ENCODE measurements at places on chromosomes 11 and 22.

DNA sequence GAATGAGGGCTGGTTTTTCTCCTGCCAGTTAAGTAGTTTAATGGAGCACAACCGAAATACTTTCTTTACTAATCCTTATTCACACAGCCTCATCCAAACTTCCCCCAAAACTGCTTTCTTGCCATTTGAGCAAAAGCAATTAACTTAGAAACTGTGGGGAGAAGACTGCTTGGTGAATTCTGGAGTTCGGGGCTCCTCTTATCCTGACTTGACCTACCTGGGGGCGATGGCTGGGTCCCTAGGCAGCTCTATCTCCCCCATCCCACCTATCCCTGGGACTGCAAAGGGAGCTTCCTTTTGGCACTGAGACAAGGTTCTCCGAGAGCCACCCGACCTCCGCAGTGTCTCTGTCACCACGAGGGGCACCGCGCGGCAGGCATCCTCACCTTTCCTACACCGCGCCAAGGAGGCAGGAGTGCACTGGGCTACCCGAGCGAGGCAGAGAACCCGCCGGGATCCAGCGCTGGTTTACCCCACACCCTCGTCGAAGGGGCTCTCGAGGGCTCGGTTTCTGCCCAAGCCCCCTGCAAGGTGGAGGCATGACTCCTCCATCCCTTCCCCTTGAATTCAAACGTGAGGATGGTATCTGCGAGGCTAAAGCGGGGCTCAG is 759 bp downstream of the DESI1 start:
- peak; percentile 72 for DNase-seq

DNA sequence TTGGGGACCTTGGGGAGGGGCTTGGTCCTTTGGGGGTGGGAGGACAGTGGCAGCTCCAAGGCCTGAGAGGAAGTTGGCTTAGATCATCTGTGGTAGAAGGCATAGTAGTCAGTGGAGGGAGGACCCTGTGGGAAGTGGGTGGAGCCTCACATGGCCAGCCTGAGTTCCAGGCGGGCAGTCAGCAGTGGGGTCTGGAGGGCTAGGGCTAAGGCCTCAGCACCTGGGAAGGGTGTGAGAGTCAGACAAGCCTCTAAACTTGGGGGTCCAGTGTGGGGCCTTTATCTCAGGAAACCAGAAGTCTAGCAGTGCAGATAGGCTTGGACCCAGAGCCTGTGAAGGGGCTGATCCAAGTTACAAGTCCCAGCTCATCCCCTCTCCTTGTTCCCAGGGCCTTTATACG is 4.0 kb downstream of the NLRX1 start:
- no peak for DNase-seq

DNA sequence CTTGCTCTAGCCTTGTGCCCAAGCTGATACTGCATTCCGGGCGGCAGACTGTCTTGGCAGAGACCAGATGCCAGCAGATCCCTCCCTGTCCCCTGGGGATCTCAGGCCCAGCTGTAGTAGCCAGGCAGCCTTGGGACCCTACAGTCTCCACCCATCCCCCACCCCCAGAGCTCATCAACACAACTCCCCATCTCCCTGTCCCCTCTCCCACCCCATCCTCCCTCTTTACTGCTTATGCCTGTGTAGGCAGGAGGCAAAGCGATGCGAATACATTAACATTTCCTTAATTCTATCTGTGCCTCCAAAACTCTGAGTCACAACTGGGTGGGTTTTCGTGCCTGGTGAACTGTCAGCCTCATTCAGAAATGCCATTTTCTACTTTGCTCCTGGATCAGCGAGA is 547.6 kb downstream of the BUD13 start:
- DNase-seq: no peak

GRCh38 chr11:34750692-34751405 is 130.0 kb downstream of the EHF start:
- no peak for DNase-seq

DNA sequence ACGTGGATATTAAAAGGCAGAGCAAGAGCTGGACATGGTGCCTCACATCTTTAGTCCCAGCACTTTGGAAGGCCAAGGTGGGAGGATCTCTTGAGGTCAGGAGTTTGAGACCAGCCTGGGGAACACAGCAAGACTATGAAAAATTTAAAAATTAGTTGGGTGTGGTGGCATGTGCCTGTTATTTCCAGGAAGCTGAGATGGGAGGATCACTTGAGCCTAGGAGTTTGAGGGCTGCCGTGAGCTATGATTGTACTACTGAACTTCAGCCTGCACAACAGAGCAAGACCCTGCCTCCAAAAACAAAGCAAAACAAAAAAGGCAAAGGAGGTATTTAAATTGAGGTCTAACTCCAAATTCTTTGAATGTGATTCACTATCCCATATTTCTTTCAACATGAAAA is 23.5 kb downstream of the RDX start:
- no peak for DNase-seq

- DNase-seq: no peak
These were observed 11.4 kb downstream of the GNB1L start for GRCh38 chr22:19843107-19843856.

- DNase-seq: no peak
These were observed 12.9 kb downstream of the STARD10 start for GRCh38 chr11:72781063-72781312.

GRCh38 chr11:34647532-34647931 is 26.6 kb downstream of the EHF start:
- DNase-seq: no peak

- no peak for DNase-seq
These were observed 555.6 kb upstream of the LARGE1 start for GRCh38 chr22:34475886-34476285.

DNA sequence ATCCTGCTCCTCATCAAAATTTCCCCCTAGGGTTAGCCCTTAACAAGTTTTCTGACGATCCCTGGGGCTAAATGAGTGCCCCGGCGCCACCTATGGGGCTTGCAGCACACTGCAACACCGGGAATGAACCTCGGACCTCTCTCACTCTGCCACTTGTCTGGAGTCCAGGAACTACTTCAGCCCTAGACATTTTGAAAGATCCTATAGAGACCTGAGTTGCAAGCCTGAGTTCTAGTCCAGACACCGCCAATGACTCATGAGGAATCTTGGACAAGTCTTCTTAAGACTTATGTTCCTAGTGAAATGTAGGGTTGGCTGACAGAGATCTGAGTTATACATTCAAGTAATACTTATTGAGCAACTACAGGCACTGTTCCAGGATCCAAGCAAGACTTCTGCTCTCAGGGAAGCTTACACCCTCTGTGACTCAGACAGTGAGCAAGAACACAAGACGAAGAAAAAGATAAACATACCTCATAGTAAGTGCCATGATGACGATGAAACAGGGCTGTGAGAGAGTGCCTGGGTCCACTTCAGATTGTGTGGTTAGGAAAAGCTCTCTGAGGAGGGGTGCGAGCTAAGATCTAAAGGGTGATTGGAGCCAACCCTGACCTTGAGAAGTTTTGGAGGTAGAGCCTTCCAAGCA is 10.2 kb upstream of the STK33 start:
- DNase-seq: peak; percentile 66

- no peak for DNase-seq
These were observed 253.8 kb upstream of the CADM1 start for GRCh38 chr11:115758011-115758410.

GRCh38 chr11:121291896-121292494 is 576 bp upstream of the SC5D start:
- peak; percentile 9 for DNase-seq

DNA sequence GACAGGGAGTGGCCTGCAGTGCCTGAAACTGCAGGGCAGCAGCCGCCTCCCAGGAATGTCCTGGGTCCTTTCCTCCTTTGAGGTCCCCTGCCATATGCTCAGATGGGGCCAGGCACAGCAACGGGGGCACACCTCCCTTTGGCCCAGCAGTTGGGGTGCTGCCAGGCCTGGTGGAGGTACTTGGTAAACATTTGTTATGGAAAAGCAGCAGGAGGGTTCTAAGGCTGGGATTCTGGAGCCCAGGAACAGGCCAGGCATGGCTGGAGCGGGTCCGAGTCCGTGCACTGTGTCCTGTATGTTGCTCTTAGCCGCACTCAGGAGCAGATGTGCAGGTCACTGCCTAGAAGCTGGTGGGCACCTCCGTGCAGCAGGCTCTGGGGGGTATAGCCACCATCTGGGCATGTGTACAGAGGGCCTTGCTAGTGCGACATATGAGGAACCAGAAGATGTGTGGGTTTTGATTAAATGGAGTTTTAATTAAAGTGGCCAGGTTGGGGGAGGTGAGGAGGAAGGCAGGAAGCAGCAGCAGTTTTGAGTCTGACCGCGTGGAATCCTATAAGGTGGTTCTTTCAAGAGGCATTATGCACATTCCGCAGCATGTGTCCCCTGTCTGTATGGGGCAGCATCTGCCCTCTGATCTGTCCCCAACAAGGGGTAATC is 1.5 kb downstream of the ADORA2A start:
- DNase-seq: no peak

DNA sequence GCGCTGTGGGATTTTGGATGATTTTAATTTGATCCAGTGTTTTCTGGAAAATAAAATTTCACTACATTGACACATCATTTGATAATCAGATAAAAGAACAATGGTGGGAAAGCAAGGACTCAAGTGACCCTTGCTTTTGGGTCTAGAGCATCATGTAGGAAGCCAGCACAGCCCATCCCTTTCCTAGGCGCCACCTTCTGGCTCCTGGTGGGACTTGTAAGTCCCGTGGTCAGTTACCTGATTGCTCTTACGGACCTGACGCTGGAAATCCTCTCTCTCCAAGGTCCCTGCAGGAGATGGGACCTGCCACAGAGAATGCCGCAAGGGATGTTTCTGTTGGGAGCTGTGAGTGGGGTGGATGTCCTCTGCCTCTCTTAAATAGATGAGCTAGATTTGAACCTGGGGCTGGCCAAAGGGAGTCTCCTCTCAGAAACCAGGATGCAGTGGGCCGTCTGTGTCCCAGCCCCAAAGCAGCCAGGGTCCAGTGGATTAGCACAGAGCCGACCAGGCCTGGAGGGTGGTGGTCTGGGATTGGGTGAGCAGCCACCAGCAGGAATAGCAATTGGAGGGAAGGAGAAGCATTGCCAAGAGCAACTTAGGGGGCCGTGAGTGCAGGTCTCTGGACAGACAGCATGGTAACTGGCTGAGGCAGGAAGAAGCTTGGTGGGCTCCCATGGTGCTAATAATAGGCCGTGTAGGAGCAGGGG is 21.7 kb downstream of the TIMP3 start:
- peak; percentile 19 for DNase-seq

- DNase-seq: no peak
These were observed 56.1 kb downstream of the KIAA1671 start for GRCh38 chr22:25008666-25009065.

DNA sequence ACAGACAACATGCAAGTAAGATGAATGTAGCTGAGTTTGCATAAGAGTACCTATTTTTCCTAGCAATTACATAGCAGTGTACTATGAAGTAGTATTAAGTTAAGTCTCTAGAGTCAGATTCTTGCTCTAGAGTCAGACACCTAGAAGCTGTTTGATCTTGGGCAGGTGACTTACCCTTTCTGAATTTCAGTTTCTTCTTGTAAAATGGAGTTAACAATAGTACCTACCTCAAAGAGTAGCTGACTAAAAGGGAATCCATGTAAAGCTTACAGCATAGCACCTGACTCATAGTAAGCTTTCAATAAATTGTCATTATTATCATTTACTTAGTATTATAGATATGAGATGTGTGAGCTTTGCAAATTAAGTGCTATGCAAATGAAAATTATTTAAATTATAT is 47.8 kb upstream of the PTPRJ start:
- no peak for DNase-seq

DNA sequence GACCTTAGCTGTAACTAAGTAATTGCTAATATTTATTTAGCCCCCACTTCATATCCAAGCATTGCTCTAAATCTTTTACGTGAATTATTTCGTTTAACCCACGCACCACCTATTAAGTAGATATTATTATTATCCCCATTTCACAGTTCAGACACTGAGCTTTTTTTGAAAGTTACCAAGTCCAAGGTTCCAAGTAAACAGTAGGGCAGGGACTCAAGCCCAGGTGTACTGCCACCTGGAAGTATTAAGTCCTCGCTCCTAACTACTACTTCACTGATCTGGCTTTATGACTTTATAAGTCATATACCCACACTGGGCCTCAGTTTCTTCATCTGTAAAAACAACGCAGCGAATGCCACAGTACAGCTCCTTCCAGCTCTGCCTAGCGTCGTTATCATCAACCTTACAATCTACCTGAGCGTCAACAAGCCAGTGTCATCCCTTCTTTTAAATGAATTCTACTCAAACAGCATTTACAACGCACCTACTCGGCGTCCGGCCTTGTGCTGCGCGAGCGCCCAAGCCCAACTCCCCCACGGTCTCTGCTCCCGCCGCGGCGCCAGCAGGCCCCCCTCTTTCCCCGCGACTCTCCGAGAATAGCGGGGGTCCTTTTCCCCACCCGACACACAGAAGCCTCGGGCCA is 624 bp downstream of the TMEM41B start:
- peak; percentile 34 for DNase-seq

- no peak for DNase-seq
These were observed 30.6 kb downstream of the PAX6 start for GRCh38 chr11:31780480-31780971.

GRCh38 chr11:118907051-118908042 is 18.4 kb downstream of the BCL9L start:
- peak; percentile 92 for DNase-seq

DNA sequence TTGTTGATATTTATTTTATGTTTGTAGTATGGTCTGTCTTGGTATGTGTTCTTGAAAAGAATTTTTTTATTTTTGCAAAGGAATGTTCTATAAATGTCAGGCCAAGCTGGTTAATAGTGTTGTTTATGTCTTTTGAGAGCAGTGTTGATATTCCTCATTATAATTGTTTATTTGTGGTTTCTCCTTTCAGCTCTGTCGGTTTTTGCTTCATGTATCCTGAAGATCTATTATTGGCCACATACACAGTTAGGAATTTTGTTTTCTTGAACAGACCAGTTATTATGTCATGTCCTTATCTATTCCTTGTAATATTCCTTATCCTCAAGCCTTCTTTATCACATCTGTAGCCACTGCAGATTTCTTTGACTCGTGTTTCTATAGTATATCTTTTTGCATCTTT is 56.5 kb downstream of the PDHX start:
- DNase-seq: no peak

DNA sequence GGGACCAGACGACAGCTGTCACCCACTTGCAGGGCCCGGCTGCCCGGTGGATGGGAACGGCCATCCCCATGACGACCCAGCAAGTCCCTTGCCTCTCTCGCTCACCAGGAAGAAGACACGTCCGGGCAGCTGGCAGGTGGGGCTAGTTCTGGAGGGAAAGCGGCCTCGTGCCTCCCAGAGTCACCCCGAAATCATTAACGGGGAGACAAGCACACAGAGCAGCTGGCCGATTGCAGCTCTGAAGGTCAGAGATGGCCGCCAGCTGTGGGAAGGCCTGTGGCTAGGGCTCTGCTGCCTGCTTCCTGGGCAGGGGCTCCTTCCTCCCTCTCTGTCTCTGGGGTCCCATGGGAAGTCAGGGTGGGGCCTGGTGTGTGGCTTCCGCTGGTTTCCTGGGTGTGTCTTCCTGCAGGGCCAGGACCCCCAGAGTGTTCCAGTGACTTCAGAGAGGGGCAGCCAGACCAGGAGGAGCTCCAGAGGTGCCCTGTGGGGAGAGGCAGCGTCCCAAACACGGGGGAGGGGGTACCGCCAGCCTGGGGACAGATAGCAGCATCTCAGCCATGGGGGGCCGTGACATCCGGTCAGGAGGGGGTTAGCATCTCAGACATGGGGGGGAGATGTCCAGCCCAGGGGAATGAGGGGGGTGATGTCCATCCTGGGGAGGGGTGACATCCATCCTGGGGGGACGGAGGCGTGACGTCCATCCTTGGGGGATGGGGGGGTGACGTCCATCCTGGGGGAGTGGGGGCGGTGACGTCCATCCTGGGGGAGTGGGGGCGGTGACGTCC is 114.9 kb downstream of the KCNQ1 start:
- DNase-seq: no peak

All from activated CD4-positive, alpha-beta T cell treated with anti-CD3 and anti-CD28 coated beads for 48 hours (primary cell).